ENCODE measurements at places on chromosomes 11 and 22. TPM values are rescaled to one million over a fixed set of nuclear protein-coding genes. Genes with fewer than 3 reads are reported as not detected.

The BAIAP2L2 gene
- 1.2 TPM for polyA plus RNA-seq

The INS gene
- not detected for polyA plus RNA-seq

The PIH1D2 gene
- polyA plus RNA-seq: 1.7 TPM

The LYVE1 gene
- 0.59 TPM for polyA plus RNA-seq

The TMEM86A gene
- 0.71 TPM for polyA plus RNA-seq

The QSER1 gene
- 3.9 TPM for polyA plus RNA-seq

DNA sequence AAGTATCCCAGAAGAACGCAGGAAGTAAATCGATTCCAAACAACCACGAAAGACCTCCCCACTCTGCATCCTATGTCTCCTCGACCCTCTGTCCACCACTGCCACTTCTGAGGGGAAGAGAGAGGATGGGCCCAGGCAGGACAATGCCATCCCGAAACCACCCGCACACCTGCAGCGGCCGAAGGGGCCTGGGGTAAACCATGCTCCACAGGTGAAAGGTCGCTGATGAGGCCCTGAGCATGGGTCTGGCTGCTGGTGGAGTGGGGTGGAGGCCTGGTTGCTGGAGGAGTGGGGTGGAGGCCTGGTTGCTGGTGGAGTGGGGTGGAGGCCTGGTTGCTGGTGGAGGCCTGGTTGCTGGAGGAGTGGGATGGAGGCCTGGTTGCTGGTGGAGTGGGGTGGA is 13.1 kb downstream of the TOLLIP start:
- DNase-seq: no peak

GRCh38 chr11:96470521-96470920 is 80.7 kb downstream of the JRKL start:
- DNase-seq: no peak

DNA sequence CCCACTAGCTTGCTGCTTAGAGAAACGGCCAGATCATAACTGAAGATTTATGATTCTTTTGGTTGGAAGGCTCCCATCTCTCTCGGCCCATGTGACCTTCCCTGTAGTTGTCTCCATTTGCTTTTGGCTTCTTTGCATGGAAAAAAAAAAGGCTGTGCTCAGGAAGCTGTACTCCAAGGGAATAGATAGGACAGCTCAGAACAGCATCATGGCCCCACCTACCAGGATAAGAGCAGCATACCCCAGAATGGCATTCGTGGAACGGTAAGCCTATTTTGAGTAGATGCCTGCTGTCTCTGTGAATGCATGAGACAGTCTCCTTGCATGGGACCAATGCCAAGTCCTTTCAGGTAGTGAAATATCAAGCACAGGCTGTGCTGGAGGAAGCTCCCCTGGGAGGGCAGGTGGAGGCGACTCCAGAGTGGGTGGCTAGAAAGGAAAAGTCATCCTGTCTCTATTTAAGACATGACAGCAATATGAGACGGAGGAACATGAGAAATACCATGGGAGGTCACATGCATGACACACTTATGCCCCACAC is 94.1 kb upstream of the AMOTL1 start:
- no peak for DNase-seq

GRCh38 chr22:31139866-31140716 is at the start of gene PLA2G3:
Gene PLA2G3, minus strand, starts transcription at chr22:31140508. Its CDS starts 154 bp downstream, at chr22:31140354.
- DNase-seq: no peak

DNA sequence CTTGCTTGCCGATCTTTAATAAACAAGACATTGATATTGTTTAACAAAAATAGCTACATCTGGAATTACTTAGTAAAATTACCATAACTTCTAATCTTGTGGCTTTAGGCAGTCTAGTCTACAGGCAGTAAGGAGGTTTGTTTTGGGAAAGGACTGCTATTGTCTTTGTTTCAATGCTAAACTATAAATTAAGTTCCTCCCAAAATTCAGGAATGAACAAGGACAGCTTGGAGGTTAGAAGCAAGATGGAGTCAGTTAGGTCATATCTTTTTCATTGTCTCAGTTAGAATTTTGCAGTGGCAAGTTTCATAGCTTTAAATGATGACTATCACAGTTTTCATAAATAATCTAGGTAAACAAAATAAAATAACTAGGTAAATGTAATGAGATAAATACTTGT is 36.1 kb upstream of the INCENP start:
- no peak for DNase-seq
